A549 treated with CpdA at 1 μM for 4 hours (cell line): ENCODE measurements at places on chromosomes 6 and 20. TPM values are rescaled to one million over a fixed set of nuclear protein-coding genes. Genes with fewer than 3 reads are reported as not detected.

CYP39A1 gene
- 0.05 to 0.12 TPM (median 0.06 TPM) in 3 of 5 replicates, not detected in the others for total RNA-seq

TMEM74B gene
- 2.6 to 4.4 TPM (median 4.1 TPM) in 5 replicates for total RNA-seq

SEL1L2 gene
- not detected in 5 replicates for total RNA-seq

RAB44 gene
- 0.03 to 0.06 TPM (median 0.05 TPM) in 3 of 5 replicates, not detected in the others for total RNA-seq

PPP1R18 gene
- 42.8 to 50.5 TPM (median 45.3 TPM) in 5 replicates for total RNA-seq

WFDC12 gene
- not detected in 5 replicates for total RNA-seq

PRICKLE4 gene
- total RNA-seq: 0.44 to 1.6 TPM (median 0.71 TPM) in 5 replicates

NOX3 gene
- total RNA-seq: not detected in 5 replicates

NKX2-2 gene
- total RNA-seq: not detected in 5 replicates

NNAT gene
- not detected in 5 replicates for total RNA-seq

PGM3 gene
- total RNA-seq: 24.1 to 31.1 TPM (median 28.3 TPM) in 5 replicates

CD93 gene
- not detected in 5 replicates for total RNA-seq

DDX43 gene
- not detected in 5 replicates for total RNA-seq

VPS16 gene
- total RNA-seq: 27.4 to 36.9 TPM (median 31.6 TPM) in 5 replicates

PPIL6 gene
- total RNA-seq: 1.8 to 2.7 TPM (median 2.3 TPM) in 5 replicates

TBX18 gene
- 14.9 to 20.4 TPM (median 18.6 TPM) in 5 replicates for total RNA-seq

REPS1 gene
- total RNA-seq: 19.2 to 22.8 TPM (median 21.2 TPM) in 5 replicates

ROS1 gene
- total RNA-seq: 0.05 to 0.20 TPM (median 0.18 TPM) in 5 replicates

TCF21 gene
- 0.03 to 0.07 TPM (median 0.06 TPM) in 4 of 5 replicates, not detected in the other for total RNA-seq

CGA gene
- 0.08 to 0.15 TPM in 2 of 5 replicates, not detected in the others for total RNA-seq

SYCP2L gene
- 2.8 to 3.6 TPM (median 3.1 TPM) in 5 replicates for total RNA-seq

CPXM1 gene
- total RNA-seq: not detected in 5 replicates

PLEKHG1 gene
- total RNA-seq: 0.28 to 0.50 TPM (median 0.40 TPM) in 5 replicates

PKHD1 gene
- total RNA-seq: not detected in 5 replicates

TSPO2 gene
- total RNA-seq: 0.10 TPM in 1 of 5 replicates, not detected in the others

ARFGEF3 gene
- total RNA-seq: 0.51 to 0.64 TPM (median 0.59 TPM) in 5 replicates

DLK2 gene
- total RNA-seq: 2.7 to 7.1 TPM (median 5.8 TPM) in 5 replicates

CAP2 gene
- total RNA-seq: 11.7 to 15.9 TPM (median 13.1 TPM) in 5 replicates

CCDC28A gene
- total RNA-seq: 11.7 to 14.0 TPM (median 12.8 TPM) in 5 replicates

SLC17A2 gene
- total RNA-seq: not detected in 5 replicates

RSPO4 gene
- not detected in 5 replicates for total RNA-seq

TBXT gene
- total RNA-seq: not detected in 5 replicates

SLC18B1 gene
- 5.1 to 6.8 TPM (median 5.5 TPM) in 5 replicates for total RNA-seq

PRPH2 gene
- total RNA-seq: not detected in 5 replicates

TBPL1 gene
- total RNA-seq: 24.3 to 27.8 TPM (median 26.0 TPM) in 5 replicates

KIF25 gene
- total RNA-seq: 0.07 to 0.15 TPM in 2 of 5 replicates, not detected in the others

HDGFL1 gene
- not detected in 5 replicates for total RNA-seq

DNMT3B gene
- total RNA-seq: 3.9 to 5.2 TPM (median 4.6 TPM) in 5 replicates

HSPA1A gene
- total RNA-seq: 218 to 535 TPM (median 388 TPM) in 5 replicates

BHLHE23 gene
- not detected in 5 replicates for total RNA-seq

ARG1 gene
- total RNA-seq: not detected in 5 replicates

BMP7 gene
- total RNA-seq: 0.32 to 1.0 TPM (median 0.73 TPM) in 5 replicates
